ENCODE measurements at places on chromosomes 3 and 15. TPM values are rescaled to one million over a fixed set of nuclear protein-coding genes. Genes with fewer than 3 reads are reported as not detected.
A peak's percentile ranks its signal among the peaks of the same experiment; 100 is the strongest.

Gene PLSCR2
- total RNA-seq = 0.34 TPM

Gene ST8SIA2
- total RNA-seq = under 0.01 TPM

Gene AAGAB
- 86.5 TPM for total RNA-seq

GRCh38 chr3:87053553-87053952, 62.6 kb upstream of the VGLL3 start:
- no peak for DNase-seq

Gene GOLGA6L7
- not detected for total RNA-seq

DNA sequence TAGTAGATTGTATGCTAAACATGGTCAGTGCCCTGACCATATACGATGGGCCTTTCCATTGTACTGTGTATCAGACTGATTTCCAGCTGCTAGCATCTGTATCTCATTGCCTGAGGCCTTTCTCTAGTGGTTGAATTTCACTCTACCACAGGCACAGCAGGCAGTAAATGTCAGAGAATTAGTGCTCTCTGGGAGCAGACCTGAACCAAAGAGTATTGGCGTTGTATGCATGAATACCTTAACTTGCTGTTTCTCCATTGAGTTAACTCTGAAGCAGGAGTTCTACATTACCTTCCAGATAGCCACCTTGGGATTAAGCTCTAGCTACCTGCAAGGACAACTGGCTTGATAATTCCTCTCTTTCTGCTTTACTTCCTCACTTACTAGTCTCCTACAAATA, 439.2 kb upstream of the EPHA3 start:
- no peak for DNase-seq

- no peak for DNase-seq
These were observed 10.2 kb downstream of the IGDCC4 start for GRCh38 chr15:65412556-65412955.

DNA sequence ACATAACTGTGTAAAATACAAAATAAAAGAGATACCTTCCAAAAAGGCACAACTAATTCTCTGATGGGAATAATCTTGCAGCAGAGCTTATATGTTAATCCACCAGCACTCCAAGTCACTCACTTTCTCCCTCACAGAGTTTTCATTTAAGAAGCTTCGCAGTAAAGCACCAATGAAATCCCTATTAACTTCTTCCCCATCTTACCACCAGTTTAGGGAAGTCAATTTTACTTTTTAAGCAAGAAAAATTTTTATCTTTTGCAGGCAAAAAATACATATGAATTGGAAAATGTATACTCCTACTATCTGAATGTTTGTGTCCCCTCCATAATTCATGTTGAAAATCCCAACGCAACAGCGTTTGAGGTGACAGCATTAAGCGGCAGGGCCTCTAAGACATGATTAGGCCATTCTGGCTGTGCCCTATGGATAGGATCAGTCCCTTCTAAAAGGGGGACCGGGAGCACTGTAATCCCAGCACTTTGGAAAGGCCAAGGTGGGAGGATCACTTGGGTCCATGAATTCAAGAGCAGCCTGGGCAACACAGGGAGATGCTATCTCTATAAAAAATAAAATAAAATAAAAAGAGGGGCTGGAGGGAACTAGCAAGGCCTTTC, 435.8 kb downstream of the SHQ1 start:
- DNase-seq = no peak

GRCh38 chr3:136602818-136603217, 149.4 kb downstream of the STAG1 start:
- DNase-seq = no peak

Gene ZMAT3
- 34.4 TPM for total RNA-seq

Gene ATP13A5
- total RNA-seq = not detected

- DNase-seq = no peak
These were observed 333.5 kb upstream of the EPHA6 start for GRCh38 chr3:96480881-96481280.

Gene TF
- total RNA-seq = 0.85 TPM

DNA sequence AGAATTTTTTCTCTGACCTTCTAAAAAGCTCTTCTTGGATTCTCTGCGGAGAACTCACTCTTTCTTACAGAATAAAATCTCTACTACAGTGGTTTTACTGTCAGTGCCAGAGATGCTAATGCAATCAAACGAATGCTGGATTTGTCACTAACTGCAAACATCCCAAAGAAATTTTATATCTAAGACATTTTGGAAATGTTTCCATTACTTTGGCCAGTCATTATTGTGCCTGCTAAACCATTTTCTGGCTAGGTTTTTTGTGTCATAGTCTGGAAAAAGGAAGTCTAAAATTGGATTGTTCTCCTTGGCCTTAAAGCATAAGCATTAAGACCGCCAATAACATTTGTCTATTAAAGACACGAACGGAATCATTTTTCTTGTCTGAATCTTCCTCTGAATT, 54.0 kb downstream of the PLOD2 start:
- DNase-seq = no peak

GRCh38 chr3:23459465-23459864, 256.3 kb downstream of the UBE2E2 start:
- DNase-seq = no peak

Gene GRAMD2A
- 0.17 TPM for total RNA-seq

GRCh38 chr15:58307313-58307961, 124.4 kb upstream of the LIPC start:
- no peak for DNase-seq

- no peak for DNase-seq
These were observed 9.7 kb upstream of the SHF start for GRCh38 chr15:45197512-45197911.

DNA sequence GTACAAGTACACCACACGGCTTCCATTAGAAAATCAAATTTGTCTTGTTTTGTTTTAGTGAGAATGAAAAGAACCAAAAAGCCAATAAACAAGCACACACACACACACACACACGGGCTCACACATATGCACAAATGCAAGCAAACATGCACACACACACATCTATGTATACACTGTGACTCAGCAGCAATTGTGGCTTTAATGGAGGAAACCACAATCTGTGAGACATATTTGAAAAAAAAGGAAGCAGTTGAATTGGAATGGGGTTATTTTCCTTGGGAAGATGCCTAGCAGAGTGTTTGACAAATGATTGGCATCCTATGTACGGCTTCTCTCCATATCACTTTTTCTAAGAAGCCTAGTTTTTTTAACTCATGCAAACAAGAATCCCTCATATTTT, 201.1 kb upstream of the ARRDC4 start:
- peak; percentile 30 for DNase-seq

DNA sequence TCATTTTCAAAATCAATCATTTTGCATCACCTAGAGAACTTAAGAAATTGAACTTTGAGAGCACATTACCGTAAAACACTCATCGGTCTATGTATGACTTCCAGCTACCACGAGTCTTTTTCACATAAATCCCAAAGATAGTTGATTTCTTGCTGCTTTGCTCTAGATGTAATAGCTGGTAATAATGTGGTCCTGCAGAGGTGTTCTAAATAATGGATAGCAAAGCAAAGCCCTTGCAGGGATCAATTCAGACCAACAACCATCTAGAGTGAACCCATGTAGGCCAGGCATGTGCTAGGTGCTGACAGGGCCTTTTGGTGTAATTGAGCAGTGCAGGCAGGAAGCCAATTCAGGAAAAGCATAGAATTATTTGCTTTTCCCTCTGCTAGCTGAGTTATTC, 26.1 kb upstream of the C3orf80 start:
- no peak for DNase-seq

Gene STRA6
- not detected for total RNA-seq

DNA sequence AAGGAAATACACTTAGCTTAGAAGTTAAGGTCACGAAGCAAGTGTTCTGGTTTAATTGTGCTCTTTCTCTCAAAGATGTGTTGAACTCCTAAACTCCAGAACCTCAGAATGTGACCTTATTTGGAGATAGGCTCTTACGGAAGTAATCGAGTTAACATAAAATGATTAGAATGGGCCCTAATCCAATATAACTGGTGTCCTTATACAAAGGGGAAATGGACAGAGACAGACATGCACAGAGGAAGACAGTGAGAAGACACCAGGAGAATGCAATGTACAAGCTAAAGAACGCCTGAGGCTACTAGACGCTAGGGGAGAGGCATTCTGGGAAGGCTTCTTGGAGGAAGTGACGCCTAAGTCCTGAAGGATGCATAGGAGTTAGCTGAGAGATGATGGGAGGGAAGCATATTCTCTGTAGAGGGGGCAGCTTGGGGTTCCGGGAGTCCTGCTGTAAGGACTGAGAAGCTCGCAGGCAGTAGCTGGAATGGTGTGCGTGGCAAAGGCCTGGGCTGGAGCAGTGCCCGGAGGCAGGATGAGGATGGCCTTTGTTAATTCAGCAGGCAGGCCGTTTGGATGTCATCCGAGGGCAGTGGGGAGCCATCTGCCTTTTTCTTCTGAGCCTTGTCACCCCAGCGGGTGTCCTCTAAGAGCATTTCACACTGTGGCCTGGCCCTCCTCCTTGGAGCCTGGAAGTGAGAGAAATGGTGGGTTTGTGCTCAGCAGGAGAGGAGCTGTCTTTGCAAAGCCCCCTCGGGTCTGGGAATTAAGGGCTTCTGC, 513.4 kb downstream of the SHQ1 start:
- DNase-seq = no peak

Gene FAM107A
- 2.9 TPM for total RNA-seq

DNA sequence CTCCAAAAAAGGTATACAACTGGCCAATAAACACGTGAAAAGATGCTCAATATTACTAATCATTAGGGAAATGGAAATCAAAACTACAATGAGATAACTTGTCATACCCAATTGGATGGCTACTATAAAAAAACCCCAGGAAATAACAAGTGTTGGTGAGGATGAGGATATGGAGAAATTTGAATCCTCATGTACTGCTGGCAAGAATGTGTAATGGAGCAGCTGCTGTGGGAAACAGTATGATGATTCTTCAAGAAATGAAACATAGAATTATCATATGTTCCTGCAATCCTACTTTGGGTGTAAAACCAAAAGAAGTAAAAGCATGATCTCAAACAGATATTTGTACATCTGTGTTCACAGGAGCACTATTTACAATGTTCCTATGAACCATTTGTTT, 67.4 kb downstream of the RPLP1 start:
- DNase-seq = no peak

GRCh38 chr3:182305881-182306665, 487.2 kb upstream of the ATP11B start:
- DNase-seq = no peak

- DNase-seq = no peak
These were observed 4.4 kb downstream of the FAH start for GRCh38 chr15:80157215-80157614.

Gene FEZF2
- total RNA-seq = not detected

GRCh38 chr15:83732770-83733169, 78.8 kb downstream of the ADAMTSL3 start:
- DNase-seq = no peak

DNA sequence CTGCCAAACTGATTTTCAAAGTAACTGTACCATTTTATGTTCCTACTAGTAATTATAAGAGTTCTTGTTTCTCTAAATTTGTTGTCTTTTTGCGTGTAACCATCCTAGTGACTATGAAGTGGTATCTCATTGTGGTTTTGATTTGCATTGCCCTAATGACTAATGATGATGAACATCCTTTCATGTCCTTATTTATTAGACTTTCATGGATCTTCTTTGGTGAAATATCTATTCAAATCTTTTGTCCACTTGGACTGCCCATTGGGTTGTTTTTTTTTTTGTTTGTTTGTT, 3.6 kb downstream of the OXSR1 start:
- no peak for DNase-seq

- no peak for DNase-seq
These were observed 22.0 kb downstream of the PRR23E start for GRCh38 chr3:127214975-127215374.

GRCh38 chr3:195164573-195165264, 106.2 kb downstream of the XXYLT1 start:
- peak; percentile 64 for DNase-seq

DNA sequence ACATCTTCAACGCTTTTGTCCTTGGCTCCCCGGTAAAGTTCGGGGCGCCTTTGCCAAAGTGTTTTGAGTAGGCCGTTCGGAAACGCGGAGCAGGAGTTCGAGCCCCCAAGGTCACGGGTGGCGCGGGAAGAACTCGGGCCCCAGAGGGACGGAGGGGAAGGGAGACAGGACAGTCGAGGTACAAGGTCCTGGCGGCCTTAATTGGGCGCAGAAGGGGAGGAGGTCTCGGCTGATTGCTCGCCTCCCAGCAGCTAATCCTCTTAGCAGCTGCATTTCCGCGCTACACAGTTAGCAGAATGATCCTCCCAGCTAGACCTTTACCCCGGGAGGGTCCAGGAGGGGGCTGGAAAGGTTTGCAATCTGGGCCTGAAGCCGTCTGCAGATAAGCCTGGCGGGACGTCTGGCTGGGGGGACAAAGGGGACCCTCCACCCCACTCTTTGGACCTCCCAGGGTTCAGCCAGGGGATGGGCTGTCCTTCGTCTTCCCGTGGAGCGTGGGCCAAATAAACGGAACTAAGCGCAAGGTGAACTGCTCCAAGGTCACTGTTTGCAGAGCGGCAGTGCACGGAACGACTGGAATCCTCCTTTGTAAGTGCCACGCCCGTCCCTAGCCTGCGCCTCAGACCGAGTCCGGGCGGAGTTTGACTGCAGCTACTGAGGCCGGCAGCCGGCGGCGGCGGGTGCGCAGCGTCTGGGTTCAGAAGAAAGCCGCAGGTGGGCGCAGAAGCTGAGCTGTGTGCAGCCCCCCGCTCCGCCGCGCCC, 7.2 kb downstream of the EOMES start:
- peak; percentile 17 for DNase-seq

Gene DNAJC13
- 71.6 TPM for total RNA-seq

DNA sequence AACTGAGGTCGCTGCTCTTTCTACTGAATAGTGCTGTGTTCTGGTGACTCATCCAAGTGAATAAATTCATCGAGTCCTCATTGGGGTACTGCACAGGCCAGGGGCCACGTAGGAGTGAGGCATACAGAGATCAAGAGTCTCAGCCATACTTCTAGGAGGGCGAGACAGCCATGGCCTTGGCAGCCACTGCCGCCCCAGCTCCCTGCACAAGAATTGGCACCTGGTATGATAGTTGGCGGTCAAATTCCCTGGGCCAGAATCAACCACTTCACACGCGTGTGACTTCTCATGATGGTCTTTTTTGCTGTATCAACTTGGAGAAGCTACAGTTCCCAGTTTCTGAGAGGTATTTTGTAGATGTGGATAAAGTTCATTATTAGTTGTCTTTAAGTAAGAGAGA, 161.6 kb downstream of the OSBPL10 start:
- DNase-seq = no peak
